NCI-H1417 (cell line): ENCODE measurements at places on chromosomes 1 and 21.

GRCh38 chr21:34054259-34054658 is 19.1 kb upstream of the MRPS6 start:
- DNase-seq: peak; percentile 55

- peak; percentile 58 for DNase-seq
Measured at GRCh38 chr1:39102537-39103327, 76.6 kb downstream of the NDUFS5 start.

- DNase-seq: no peak
Measured at GRCh38 chr21:17578162-17578561, 34.5 kb downstream of the BTG3 start.

- no peak for DNase-seq
Measured at GRCh38 chr1:183390561-183390960, 27.6 kb downstream of the NMNAT2 start.

DNA sequence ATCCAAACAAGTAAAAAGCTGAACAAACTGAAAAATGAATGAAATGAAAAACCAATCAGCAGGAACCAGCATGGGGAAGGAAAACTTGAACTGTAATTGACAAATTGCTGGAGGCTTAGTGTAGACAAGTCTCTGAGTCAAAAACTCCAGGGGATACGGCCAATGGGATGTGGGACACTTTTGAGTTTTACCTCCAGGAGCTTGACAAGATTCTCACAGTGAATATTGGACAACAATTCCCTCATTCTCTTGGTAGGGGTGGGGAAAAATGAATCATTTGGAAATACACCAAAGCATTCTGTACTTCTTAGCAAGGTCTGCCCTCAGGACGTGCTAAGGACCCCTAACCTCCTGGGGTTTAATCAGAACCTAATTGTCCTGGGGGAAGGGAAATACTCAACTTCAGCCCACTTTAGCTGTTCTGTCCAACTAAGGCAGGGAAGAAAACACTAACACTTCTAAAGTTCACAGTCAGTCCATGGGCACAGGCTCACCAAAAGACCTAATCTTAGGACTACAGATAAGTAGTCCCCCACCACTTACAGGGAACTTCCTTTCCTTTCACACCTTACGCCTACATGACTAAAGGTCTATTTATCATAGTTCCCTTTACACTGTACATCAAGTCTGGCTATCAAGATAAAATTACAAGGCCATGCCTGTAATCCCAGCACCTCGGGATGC is 60.7 kb upstream of the CDC42BPA start:
- no peak for DNase-seq

GRCh38 chr21:15051644-15052458 is 12.9 kb downstream of the NRIP1 start:
- DNase-seq: no peak

DNA sequence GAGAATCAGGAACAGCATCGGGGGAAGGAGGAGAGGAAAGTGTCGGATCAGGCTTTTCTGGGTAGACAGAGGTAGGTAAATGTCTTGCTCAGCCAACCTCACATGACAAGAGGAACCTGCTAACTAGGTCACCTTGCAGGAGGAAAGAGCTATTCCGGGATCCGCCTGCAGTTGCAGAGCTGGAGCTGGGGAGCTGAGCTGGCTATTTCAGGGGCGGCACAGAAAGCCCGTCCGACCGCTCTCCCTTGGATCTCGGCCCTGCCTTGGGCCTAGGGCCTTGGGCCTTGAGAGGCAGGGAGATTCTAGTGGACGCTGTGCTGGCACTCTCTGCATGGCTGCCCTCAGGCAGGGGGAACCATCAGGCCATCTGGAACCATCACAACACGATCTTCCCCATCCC is 56.5 kb upstream of the CTPS1 start:
- DNase-seq: no peak

DNA sequence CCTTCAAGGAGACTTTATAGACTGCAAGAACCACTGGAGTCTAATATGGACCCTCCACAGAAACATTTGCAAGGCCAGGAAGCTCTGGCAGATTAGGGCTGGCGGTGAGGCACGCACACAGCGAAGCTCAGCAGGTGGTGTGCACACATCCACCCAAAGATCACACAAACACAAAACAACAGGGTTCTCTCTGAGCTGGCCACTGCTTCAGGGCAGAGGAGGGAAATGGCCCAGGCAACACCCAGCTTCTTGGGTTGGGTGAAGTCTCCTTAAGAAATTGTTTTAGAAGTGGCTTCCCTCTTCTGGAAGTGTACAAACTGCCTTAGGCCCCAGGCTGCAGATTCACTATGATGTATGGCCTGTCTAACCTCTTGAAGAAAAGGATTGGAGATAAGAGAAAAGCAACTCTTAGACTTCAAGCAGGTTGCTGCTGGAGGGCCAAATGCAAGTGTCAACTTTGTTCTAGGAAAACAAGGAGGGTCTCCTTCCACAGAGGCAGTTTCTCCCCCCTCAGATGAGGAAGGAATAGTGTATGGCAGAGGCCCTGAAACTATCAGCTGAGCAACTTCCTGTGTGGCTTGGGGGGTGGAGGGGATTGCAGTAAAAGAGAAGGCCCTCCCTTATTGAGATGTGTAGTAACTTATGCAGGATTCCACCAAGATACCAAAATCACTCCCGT is 2.0 kb downstream of the RCSD1 start:
- no peak for DNase-seq

DNA sequence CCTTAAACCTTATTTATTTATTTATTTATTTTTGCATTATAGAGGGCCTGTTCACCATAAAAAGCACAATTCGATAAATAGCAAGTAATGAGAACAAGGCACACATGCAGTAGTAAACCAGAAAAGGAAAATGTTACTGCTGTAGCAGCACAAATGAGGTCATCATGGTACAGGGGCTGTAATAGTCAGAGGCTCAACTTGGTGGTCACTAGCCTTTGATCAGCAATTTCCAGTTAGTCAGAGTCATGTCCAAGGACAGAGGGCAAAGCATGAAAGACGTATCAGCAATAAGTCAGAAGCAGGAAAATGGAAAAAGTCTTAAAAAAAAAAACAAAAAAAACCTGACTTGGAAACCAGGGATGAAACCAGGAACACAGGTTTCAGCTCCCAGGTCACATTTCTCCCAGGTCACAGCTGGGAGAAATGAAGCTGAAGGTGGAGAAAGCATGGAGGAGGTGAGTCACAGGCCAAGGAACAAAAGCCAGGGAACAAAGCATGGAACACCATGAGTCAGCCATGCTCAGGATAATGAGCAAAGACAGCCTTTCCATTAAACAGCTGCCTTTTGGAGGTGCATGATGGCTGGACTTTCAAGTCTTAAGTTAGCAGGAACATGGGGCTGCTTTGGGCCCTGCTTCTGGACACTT is 556.3 kb downstream of the LTN1 start:
- no peak for DNase-seq

DNA sequence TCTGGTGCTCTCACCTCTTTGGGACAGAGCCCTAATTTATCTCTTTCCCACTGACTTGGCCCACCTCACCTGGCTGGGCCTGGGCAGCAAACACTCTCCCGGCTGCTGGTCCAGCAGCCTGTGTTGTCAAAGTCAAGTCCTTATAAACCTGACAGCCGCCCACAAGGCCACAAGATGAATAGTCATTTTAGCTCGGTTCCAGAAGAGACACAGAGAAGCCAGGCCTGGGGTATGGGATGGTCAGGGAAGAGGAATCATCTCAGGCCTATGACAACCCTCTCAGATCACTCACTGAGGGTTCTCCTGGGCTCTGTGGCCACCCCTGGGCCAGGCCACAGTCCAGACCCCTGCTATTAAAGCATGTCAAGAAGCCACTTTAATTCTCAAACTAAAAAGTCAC is 158.5 kb downstream of the FOXD2 start:
- DNase-seq: no peak

DNA sequence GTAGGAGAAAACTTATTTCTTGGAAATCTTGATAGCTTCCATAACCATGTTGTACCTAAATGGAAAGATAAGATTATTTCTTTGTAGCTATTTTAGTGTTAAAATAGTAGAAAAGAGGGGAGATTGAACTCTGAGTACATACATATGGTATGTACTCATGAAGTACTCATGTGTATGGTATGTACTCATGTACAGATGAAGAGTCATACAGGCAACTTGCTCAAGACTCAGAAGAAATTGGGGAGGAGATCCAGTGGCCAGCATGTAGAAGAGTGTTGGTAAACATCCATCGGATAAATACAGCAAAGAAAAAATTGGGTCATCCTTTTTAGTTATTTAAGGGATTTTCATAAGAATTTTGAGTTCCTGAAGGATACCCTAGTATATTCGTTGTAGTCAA is 29.0 kb downstream of the MDM4 start:
- no peak for DNase-seq

GRCh38 chr21:46098303-46099141 is 610 bp downstream of the COL6A2 start:
- no peak for DNase-seq

GRCh38 chr1:94095744-94096469 is 25.0 kb downstream of the ABCA4 start:
- DNase-seq: no peak

DNA sequence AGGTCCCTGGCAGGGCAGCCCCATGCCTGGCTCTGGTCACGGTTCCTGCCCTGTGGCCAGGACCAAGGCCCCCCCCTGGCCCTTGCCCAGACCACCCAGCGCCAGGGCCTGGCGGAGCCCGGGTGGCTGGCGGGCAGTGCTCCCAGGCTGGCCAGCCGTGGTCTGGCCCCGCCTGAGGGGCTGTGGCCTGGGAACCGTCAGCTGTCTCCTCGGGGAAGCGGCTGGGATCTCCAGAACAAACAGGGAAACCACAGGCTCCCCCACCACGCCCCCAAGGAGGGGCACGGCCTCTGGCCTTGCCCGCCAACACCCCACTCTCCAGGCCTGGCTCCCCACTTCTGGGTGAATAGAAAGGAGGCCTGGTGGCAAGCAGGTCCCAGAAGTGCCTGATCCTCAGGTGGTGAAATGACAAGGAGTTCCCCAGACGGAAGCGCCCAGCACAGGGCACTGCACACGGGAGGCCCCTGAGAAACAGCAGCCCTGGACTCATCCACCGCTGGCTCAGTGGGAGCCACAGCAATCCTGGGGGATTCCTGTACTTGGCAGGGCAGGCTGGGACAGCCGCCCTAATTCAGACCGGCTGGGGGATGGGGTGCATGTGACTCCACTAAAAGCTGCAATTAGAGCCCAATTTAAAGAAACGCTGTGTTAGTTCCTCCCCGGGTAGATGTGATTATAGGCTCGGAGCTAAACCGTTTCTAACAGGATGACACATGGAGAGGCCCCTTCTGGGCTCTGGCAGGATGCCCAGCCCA is 78.9 kb downstream of the RAP1GAP start:
- no peak for DNase-seq

- DNase-seq: no peak
Measured at GRCh38 chr1:2506007-2506860, 20.2 kb downstream of the PANK4 start.

- DNase-seq: peak; percentile 60
Measured at GRCh38 chr1:30748098-30748698, 9.4 kb downstream of the LAPTM5 start.

- DNase-seq: peak; percentile 54
Measured at GRCh38 chr1:25616987-25617624, 515 bp downstream of the MAN1C1 start.

DNA sequence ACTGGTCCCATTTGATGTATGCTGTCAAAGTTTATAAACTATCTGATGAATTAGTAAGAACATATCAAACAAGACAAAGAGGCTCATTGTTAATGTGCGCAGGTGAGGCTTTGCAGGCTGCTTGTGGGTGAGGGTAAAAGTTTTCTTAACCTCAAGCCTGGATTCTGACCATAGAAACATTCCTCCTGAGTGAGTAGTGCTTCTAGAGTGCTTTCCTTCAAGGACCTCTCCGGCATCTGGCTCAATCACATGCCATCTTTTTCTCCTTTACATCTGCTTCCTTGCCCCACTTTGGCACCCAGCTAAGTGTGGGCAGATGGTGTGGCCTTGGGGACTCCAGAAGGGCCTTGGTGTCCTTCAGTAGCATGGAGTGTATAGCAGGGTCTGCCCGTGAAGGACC is 104.0 kb downstream of the ROR1 start:
- DNase-seq: no peak

GRCh38 chr1:30226648-30227047 is 496.7 kb downstream of the MATN1 start:
- no peak for DNase-seq

DNA sequence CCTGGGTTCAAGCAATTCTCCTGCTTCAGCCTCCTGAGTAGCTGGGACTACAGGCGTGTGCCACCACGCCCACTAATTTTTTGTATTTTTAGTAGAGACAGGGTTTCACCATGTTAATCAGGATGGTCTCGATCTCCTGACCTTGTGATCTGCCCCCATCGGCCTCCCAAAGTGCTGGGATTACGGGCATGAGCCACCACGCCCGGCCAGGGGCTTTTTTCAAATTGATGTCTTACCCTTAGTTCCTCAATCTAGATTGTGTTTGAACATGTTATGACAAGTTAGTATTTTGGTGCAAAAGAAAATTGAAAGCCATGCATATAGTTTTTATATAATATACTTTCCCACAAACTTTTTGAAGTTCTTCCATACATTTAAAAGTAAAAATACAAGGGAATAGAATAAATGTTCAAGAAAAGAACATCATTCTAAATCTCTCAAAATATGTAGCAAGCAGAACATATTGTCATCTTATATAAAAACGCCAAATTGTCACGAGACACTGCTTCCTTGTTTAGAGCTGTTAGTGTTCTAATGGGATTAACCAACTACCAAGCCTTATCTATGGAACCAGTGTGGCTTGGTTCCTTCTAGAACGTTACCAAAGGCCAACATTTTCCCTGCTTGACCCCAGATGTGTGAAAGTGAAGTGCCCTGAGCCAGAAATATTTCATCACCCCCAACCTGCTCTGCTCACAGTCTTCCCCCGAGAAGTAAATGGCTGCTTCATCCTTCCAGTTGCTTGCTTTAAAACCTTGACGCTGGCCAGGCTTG is 9.5 kb upstream of the PLEKHM2 start:
- no peak for DNase-seq

- DNase-seq: no peak
Measured at GRCh38 chr21:34202553-34203372, 129.4 kb downstream of the MRPS6 start.

- DNase-seq: no peak
Measured at GRCh38 chr1:172326136-172326535, 94.3 kb upstream of the C1orf105 start.

DNA sequence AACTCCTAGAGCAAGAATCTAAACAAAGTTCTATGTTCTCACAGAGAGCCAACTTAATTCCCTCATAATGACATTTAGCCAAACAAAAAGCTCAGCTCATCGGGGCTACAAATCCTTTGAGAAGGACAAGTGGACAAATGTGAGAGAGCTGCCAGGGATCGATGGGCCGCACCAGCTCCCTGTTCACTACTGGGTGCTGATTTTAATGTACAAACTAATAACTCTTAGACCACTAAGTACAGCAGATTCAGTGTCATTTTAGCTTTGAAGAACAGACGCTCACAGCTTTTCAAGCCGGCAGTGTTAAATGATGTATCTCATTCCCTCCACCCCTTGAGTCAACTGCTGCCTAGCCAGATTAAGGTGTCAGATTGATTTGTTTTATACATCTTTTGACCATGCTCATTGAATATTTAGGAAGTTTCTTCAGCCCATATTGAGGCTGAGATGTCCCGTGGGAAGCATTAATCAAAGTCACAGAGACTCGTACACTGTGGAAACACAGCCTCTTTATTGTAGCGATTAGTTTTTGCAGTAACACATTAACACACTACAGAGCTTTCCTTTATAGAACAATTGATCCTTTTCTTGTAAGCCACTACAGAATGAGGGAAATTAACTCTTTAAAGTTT is 21.1 kb downstream of the PROX1 start:
- peak; percentile 22 for DNase-seq

GRCh38 chr1:44810101-44810761 is 1.9 kb downstream of the BTBD19 start:
- DNase-seq: no peak
